ENCODE measurements at places on chromosomes 1 and 21.
A peak's percentile ranks its signal among the peaks of the same experiment; 100 is the strongest.

DNA sequence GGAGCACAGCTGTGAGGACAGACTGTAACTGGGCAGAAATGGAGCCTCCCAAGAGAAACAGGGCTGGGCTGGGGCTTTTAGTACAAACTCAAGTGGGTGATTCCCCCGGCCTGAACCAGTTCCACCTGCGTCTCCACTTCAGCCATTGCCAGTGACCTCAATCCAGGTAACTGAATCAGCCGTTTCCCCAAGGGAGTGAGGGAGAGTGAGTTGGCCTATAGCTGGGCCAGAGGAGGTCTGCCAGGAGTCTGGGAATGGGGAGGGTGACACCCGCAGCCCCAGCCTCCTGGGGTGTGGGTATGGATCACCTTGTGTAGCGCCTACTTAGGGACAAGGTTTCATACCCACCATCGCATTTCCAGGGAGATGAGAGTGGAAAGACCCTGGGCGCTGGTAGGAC lies 8.5 kb downstream of the SLC26A9 start:
- DNase-seq, result no peak

DNA sequence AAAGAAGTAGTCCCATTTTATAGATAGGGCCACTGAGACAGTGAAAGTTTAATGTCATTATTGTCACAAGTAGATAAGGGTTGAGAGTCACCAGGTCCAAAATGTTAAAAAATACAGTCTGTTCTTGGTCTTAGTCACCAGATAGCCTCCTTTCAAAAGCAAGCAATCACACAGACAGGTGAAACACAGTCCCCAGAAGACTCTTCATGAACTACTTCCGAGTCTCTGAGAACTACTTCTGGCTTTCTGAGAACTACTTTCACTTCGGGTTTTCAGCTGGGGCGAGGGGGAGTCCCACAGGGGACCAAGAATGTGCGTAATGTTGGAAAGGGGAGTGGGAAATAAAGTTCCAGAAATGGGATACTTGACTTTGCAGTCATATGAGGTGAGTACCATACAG lies 143.2 kb downstream of the HHIPL2 start:
- peak; percentile 10 for DNase-seq

- DNase-seq, result no peak
Observed at GRCh38 chr1:40519517-40519916, 10.9 kb downstream of the EXO5 start.

- DNase-seq, result no peak
Observed at GRCh38 chr21:14814991-14815390, 249.8 kb downstream of the NRIP1 start.

GRCh38 chr1:115679141-115679611 lies 37.4 kb downstream of the VANGL1 start:
- DNase-seq, result no peak

- DNase-seq, result peak; percentile 98
Observed at GRCh38 chr1:2133039-2133878, 61.3 kb downstream of the FAAP20 start.

GRCh38 chr1:214506972-214507431 lies 44.4 kb downstream of the PTPN14 start:
- no peak for DNase-seq

GRCh38 chr21:44711327-44712202 lies at the start of gene TSPEAR:
Gene TSPEAR, minus strand, starts transcription at chr21:44711572. Its CDS starts 58 bp downstream, at chr21:44711514.
- DNase-seq, result no peak

DNA sequence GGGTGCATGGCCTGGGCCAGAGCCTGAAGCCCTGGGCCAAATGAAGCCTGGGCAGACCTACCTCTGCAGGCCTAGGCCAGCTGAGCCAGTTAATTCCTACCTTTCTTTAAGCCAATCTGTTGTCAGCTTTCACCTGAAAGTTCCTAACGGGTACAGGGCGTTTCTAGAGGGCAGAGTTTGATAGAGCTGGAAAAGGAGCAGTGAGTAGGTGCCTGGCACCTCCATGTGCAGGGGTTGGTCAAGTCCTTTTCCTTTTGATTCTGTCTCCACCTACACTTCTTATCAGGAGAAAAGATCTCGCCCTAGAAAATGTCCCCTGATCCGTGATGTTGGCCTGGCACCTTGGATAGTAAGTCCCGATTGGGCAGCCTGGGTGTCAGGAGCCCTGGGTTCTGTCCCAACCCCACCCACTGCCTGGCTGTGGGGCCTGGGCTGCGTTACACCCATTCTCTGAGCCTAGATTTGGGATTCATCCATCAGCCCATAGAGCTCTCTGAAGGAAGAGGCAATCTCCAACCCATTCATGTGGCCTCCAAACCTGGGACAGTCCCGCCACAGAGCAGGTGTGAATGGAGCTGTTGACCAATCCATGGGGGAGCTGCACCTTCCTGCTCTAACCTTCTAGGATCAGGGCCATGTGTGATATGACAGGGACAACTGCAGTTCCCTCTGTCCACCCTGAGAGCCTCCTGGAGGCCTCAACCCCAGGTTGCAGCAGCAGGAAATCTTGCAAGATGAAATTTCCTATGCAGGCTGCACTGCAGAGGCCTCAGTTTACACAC lies 304.3 kb downstream of the MATN1 start:
- no peak for DNase-seq

DNA sequence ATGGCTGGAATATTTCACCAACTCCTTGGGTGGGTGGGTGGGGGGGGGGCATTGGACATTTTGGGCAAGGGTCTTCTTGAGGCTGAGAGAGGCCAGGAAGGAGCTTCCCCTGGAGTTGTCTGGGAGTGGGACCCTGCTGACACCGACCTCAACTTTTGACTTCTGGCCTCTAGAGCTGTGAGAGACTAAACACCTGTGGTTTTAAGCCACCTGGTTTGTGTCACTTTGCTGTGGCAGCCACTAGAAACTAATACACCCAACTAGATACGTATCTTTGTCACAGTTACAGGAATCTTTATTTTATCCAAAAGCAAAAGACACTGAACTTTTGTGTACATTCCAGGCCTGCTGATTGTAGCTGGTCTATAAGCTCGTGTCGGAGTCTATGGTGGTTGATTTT lies 9.9 kb upstream of the RIPK4 start:
- no peak for DNase-seq

DNA sequence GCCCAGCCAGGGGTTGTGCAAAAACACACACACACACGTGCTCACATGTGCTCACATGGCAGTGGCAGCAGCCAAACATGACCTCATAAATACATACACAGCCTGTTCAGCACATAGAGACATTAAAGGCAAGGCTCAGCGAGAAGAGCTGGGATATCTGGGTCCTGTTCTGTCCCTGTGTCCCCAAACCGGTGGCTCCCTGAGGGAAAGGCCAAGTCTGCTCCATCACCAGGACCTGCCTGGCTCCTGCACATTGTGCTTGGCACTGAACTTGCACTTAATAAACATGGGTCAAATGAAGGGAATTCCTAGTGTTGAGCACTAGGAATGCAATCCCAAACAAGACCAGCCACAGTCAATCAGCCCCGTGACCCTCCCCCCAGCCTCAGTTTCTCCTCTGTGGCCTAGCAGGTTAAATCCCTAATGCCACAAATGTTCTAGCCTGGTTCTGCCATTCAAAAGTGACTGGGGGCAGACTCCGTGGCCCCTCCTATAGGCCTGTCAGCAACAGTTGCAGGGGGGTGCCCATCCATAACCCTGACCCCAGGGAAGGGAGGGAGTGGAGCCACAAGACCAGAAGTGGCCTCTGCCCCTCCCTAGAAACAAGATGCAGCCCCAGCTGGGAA lies 160.9 kb upstream of the VAMP3 start:
- no peak for DNase-seq

GRCh38 chr1:96865731-96866685 lies 144.4 kb downstream of the PTBP2 start:
- DNase-seq, result no peak

- no peak for DNase-seq
Observed at GRCh38 chr1:210739627-210740026, 394.3 kb downstream of the KCNH1 start.

DNA sequence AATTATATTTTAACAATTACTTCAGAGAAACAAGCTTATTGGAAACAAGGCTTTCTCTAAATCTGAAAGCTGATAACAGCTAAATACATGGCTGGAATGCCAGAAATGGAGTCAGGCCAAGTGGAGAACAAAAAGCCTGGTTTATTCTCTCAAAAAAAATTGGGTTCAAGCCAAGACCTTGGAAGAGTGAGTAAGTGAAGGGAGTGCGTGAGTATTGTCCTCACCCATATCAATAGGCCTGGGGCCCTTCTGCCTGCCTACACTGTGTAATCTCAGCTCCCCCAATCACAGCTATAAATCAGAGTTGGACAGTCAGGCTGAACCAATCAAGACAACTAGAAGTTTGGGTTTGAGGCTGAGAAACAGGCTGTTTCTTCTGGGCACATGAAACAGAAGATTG lies 7.4 kb downstream of the KYAT3 start:
- DNase-seq, result no peak

GRCh38 chr1:93738075-93738622 lies 56.5 kb upstream of the BCAR3 start:
- DNase-seq, result no peak

GRCh38 chr21:45543371-45543709 lies 1.1 kb upstream of the SLC19A1 start:
- no peak for DNase-seq

GRCh38 chr1:100266741-100267140 lies 725 bp downstream of the RTCA start:
- DNase-seq, result no peak

DNA sequence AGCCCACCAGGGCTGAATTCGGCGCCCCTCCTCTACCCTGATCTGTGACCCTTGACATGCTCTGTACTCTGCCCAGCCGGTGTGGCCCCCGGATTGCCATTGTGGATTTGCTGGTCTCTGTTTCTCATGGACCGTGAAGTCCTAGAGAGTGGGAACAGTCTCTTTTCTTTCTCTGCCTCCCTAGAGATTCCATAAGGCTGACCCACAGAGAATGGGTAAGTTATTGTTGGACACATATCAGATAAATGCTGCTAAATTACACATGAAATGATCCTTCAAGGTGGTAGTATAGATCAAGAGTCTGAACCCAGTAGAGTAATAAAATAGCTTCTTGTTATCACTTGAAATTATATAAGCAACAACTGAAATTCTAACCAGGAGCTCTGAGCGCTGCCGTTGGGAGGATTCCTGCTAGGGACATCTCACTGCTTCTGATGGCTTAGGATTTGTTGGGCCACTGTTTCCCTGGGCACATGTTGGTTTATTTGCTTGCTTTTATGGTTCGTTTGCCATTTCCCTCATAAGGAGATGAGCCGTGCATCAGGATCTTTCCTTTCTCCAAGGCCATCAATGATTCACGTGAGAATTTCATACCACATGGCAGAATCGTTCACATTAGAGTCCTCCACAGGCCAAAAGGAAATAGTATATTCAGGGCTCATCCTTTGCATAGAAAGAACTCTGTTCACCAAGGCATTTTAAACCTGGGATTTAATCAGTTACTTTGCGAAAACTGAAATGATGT lies 111.9 kb downstream of the ZBTB18 start:
- no peak for DNase-seq

DNA sequence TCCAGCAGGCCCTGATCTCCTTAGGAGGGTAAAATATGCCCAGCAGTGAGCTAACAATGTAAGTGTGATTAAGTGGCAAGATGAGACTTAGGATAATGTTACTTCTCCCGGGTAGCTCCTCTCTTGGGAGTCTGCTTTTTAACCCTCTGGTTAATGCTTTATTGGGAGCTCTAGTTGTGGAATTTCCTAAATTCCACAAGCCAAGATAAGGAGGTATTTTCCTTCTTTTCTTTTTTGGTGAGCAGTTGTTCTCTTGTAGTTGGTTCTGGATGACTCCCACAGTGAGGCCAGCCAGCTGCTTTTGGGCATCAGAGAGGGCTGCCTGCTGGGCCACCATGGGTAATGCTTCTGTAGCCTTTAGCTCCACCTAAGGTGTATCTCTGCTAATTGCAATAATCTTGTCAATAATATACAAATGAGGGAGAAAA lies 19.3 kb downstream of the C1orf52 start:
- peak; percentile 25 for DNase-seq

DNA sequence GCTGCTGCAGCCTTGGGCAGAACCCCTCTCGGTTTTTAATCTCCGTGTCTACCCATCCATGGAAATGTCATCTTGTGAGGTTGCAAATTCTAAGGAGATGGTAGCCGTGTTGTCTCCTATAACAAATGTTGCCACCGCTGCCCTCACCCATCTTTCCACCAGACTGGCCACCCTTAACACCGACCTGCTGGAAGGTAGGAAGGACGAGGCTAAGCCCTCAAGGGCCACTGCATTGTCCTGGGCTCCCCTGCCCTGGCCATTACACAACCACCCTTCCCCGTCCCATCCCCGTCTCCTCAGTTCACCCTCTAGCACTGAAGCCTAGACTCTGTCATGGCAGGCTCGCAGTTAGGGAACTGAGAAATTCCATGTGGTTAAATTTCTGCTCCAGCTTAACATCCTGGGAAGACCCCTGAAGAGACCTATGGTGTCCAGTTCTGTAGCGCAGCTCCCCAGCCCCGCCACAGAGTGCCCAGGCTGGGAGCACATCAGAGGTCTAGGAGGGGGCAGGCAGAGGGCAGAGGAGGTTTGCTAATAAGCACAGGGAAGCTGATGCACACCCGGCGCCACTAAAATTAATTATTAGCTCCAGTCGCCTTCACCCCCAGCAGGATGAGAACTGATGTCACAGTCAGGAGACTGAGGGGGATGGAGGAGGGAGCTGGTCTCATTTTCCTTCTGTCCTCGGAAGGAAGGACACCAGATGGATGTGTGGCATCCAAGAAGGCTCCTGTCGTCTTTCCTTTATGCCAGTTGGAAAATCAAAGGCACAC lies 38.3 kb downstream of the STUM start:
- no peak for DNase-seq

DNA sequence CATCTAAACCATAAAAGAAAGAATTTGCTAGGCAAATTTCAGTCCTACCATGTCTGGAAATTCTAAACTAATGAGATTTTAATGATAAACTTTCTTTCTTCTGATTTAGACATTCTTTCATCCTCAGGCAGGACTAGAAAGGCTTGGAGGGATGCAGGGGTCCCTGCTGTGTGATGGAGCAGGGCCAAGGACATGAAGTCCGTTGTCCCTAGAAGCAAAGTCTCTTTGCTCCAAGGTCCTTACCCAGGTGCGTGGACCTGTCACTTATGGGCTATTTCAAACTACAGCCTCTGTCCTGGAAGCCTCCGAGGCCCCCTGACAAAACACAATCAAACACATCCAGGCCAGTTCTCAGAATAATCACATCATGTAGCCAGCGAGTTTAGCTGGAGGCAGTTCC lies 26.6 kb downstream of the URB1 start:
- DNase-seq, result no peak

DNA sequence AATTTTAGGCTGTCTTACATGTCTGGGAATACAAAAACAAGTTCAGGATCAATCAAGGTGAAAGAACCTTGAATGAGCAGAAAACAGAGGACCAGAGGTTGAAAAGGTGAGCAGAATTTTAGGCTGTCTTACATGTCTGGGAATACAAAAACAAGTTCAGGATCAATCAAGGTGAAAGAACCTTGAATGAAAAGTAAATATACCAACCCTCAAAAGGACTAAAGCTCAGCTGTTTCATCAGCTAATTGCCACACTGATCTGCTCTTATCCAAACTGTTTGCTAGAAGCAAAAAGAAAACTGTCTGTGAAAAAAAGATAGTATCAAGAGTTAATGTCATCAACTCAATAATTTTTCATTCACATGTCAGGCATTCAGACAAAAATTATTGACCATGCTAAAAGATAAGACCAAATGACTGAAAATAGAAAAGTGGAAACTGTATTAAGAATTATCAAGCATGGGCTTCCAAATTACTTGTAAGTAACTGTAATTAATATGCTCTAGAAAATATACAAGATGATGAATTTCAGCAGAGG lies 69.2 kb downstream of the LTN1 start:
- no peak for DNase-seq

- DNase-seq, result no peak
Observed at GRCh38 chr1:38210021-38210894, 163.7 kb upstream of the POU3F1 start.

GRCh38 chr1:84611796-84612195 lies 37.6 kb upstream of the CTBS start:
- no peak for DNase-seq
